ENCODE measurements at places on chromosomes 6 and 20.

- DNase-seq = no peak
Measured at GRCh38 chr6:45742591-45742990, 273.1 kb downstream of the CLIC5 start.

- no peak for DNase-seq
Measured at GRCh38 chr6:62716719-62717118, 430.7 kb upstream of the KHDRBS2 start.

- no peak for DNase-seq
Measured at GRCh38 chr20:33217052-33217451, at the start of gene BPIFA3. Gene BPIFA3, plus strand, starts transcription at chr20:33217352. Its CDS starts 185 bp downstream, at chr20:33217537.

DNA sequence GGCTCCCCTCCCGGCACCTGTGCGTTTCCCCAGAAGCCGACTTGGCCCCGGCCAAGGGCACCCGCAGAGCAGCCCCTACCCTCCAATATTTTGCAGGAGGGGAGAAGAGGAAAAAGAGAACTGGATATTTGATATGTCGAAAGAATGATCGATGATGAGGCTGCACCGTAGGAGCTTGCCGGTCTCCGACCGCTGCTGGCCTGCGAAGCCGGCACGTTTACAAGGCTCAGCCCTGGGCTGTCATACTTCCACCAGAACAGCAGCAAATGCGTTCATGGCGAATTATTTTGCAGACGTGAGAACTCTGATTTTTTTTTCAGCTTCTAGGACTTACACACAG is 296.7 kb downstream of the TFAP2C start:
- no peak for DNase-seq

DNA sequence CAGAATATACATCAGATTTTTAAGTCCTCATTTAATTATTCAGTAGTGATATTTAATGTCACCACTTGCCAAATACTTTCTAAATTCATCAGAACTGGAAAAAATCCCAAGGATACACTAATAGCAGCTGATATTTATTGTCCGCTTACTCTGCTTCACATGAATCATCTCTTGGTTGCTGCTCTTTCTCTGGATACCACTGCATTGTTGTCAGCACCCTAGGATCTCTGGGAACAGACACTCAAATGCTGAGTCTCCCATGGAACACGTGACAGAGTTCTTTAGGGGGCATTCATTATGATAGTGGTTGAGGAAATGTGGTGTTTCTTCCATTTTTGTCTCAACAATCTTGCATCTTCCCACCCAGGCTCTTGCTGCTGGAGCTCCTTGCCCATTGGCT is 318.0 kb downstream of the RFPL4B start:
- DNase-seq = no peak

DNA sequence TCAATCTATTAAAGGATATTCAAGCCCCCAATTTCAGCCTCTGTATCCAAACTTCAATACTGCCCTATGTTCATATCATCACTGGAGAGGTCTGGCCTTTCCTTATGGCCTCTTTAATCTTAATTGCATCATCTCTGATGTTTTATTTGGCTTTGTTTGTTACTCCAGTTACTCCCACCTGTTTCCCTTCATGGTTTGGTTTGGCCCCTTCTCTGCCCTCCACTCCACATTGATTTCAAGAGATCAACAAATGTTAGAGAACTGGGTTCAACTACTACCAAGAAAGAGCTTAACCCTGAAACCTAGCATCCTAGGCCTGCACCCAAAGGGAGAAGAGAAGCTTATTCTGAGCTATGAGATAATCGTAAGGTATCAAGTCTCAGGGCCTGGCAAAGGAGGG is 221.6 kb downstream of the LAMA2 start:
- DNase-seq = no peak

- DNase-seq = no peak
Measured at GRCh38 chr6:120348926-120349325, 985.4 kb downstream of the TBC1D32 start.

DNA sequence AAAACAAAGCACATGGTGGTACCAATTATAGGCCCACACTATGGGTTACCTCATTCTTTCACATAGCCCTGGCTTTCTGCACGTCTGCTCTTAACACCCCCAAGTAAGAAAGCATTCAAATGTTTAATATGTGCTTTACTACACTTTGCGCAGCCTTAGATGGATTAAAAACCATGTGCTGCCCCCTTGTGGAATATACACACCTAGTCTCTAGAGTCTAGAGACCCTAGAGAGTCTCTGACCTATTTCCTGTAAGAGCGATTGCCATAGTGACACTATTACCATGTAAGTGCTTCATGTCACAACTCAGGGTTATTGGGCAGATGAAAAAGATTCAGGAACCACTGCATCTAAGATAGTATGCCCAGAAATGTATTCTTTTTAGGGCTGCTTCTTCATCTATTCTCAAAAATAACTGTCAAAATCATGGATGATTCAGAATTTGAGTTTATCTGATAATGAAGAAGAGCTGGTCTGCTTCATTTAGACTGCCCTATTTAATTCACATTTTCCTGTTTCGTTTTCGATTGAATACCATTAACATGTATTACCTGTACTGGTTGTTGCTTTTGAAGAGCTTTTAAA is 186.3 kb downstream of the ADGB start:
- peak; percentile 15 for DNase-seq

DNA sequence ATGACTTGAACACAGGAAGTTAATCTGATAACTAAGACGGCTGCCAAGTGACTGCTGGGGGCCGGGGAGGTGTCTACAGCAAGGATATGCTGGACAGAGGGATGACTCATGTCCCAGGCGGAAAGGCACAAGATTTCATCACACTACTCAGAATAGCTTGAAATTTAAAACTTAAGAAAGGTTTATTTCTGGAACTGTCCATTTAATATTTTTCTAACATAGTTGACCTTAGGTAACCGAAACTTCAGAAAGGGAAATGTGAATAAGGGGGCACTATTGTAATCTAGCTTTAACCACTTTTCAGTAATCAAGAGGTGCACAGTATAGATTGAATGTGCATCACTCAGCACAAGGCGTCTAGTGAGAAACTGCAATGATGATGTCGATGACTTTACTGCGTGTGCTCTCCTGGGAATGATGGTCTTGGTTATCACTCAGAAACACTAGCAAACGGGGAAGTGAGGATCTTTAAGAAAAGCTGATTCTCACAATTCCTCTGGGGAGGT is 171.5 kb downstream of the QKI start:
- DNase-seq = no peak

- DNase-seq = no peak
Measured at GRCh38 chr20:63825331-63826118, 5.5 kb downstream of the ZBTB46 start.

DNA sequence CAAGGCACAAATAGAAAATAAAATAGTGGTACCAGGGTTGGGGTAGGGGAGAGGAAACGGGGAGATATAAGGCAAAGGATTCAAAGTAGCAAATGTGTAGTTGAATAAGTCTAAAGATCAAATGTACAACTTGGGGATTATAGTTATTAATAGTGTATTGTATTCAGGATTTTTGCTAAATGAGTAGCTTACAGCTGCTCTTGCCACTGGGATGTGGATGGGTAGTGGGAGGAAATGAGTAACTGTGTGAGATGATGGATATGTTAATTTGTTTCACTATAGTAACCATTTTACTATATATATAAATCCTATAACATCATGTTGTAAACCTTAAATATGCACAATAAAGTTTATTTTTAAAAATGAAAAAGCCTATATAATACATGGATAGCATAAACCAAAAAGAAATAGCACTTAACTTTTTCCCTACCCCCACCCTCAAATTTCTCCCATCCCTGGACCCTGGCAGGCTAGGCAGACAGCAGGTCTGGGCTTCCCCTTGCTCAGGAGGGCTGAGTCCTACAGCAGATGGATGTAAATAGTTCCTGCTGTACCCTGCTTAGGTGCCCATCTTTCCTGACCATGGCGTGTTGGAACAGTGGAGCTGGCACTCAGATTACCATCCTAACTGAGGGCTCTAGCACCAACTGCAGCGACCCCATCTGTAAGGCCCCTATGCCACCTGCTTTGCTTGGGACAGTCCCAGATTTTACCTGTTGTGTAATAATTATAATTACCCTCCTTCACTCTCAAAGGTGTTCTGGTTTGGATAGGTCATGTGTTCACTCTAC is 28.6 kb upstream of the PBOV1 start:
- DNase-seq = no peak

GRCh38 chr6:29419516-29419915 is 4.8 kb downstream of the OR12D1 start:
- DNase-seq = no peak

DNA sequence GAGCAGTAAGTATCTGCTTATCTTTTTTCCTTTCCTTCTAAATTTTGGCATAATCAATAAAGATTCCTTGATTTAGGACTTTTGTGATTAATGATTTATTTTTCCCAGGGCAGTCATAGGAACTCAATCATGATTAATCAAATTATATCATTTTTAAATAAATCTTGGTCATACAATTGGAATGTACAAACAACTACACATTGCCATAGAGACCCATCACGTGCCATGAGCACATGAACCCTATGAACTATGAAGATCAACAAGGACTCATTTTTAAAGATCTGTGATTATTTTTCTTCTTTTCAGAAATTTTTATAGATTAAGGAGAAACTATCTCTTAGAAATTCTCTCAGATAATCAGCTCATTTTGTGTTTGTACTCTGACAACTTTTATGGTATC is 622.4 kb downstream of the BCKDHB start:
- DNase-seq = no peak

DNA sequence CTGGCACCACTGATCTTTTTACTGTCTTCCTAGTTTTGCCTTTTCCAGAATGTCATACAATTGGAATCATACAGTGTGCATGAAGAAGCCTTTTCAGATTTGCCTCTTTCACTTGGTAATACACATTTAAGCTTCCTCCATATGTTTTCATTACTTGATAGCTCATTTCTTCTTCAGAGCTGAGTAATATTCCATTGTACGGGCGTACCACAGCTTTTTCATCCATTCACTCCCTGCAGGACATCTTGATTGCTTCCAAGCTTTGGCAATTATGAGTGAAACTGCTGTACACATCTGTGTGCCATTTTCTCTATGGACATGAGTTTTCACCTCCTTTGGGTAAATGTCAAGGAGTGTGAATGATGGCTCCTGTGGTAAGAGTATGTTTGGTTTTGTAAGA is 46.2 kb upstream of the LY86 start:
- no peak for DNase-seq

GRCh38 chr20:45452772-45453691 is 16.5 kb upstream of the WFDC2 start:
- DNase-seq = no peak

GRCh38 chr6:36593569-36594028 is 563 bp upstream of the SRSF3 start:
- DNase-seq = peak; percentile 45

DNA sequence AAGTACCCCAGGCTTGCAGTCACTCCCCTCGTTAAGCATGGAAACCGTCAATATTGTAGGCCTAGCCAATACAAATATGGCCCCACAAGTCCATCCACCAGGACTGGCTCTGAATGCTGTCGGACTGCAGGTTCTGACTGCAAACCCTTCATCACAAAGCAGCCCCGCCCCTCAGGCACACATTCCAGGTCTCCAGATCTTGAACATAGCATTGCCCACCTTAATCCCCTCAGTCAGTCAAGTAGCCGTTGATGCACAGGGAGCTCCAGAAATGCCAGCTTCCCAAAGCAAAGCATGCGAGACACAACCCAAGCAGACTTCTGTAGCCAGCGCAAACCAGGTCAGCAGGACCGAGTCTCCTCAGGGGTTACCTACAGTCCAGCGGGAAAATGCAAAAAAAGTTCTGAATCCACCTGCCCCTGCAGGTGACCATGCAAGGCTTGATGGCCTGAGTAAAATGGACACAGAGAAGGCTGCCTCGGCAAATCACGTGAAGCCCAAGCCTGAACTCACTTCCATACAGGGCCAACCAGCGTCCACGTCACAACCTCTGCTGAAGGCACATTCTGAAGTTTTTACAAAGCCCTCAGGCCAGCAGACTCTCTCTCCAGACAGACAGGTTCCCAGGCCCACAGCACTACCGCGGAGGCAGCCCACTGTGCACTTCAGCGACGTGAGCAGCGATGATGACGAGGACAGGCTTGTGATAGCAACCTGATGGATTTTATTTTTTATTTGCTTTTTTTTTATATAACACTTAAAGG is 126.2 kb upstream of the EDN1 start:
- no peak for DNase-seq

GRCh38 chr6:155248008-155249001 is 15.5 kb upstream of the CLDN20 start:
- DNase-seq = peak; percentile 19

GRCh38 chr6:127391094-127391953 is 47.9 kb upstream of the ECHDC1 start:
- no peak for DNase-seq

DNA sequence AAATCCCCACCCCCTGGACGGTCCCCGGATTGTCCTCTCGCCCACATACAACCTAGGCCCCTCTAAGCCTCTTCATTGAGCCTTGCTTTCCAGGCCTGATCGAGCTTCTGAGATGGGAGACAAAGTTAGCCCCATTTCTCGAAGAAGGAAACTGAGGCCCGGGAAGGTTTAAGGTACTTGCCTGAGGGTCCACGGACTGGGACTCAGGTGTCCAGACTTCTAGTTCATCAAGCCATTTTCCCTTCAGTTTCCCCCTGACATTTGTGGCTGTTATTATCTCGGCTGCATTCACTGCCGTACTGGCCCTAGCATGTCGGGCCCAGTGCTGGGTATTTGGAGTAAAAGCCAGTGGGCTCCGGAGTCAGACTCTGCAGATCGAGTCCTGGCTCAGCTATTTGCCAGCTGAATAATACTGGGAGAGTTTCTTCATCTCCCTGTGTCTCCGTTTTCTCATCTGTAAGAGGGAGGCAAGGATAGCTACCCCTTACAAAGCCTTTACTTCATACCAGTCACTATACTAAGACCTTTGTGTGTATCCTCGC is 633 bp downstream of the RPRD1B start:
- no peak for DNase-seq

- DNase-seq = peak; percentile 32
Measured at GRCh38 chr6:160462551-160463109, 114.5 kb downstream of the SLC22A3 start.
